Activated T-cell treated with anti-CD3 and anti-CD28 coated beads, Interleukin-2, amount 50 U/mL, for 72 hours (primary cell): ENCODE measurements at places on chromosomes 12 and 14. TPM values are rescaled to one million over a fixed set of nuclear protein-coding genes. Genes with fewer than 3 reads are reported as not detected.

- no peaks in the 10 kb centered on the region for H3K4me1 ChIP-seq
- no peak overlapping the region for H3K4me3 ChIP-seq
- H3K27ac ChIP-seq = no peak overlapping the region
- H3K27me3 ChIP-seq = no peaks in the 10 kb centered on the region
- no peak for DNase-seq
Measured at GRCh38 chr14:83561261-83561660, 1968.7 kb upstream of the FLRT2 start.

- peaks cover 74% of the 10 kb centered on the region for H3K4me1 ChIP-seq
- DNase-seq = no peak
Measured at GRCh38 chr12:51320695-51321320, 3.2 kb downstream of the BIN2 start.

DNA sequence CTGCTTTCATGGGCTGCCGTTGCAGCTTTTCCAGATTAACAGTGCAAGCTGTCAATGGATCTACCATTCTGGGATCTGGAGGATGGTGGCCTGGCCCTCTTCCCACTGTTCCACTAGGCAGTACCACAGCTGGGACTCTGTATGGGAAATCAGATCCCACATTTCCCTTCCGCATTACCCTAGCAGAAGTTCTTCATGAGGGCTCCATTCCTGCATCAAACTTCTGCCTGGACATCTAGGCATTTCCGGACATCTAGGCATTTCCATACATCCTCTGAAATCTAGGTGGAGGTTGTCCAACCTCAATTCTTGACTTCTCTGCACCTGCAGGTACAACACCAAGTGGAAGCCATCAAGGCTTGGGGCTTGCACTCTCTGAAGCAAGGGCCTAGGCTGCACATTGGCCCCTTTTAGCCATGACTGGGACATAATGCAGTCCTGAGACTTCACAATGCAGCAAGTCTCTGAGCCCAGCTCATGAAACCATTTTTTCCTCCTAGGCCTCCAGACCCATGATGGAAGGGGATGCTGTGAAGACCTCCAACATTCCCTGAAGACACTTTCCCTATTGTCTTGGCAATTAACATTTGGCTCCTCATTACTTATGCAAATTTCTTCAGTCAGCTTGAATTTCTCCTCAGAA is 863.3 kb downstream of the C12orf50 start:
- DNase-seq = no peak
- H3K27ac ChIP-seq = no peak overlapping the region
- no peaks in the 10 kb centered on the region for H3K4me1 ChIP-seq
- H3K27me3 ChIP-seq = no peaks in the 10 kb centered on the region
- H3K36me3 ChIP-seq = peaks cover 5% of the 10 kb centered on the region

- H3K36me3 ChIP-seq = no peaks in the 10 kb centered on the region
- H3K4me1 ChIP-seq = peaks cover 45% of the 10 kb centered on the region
- no peak overlapping the region for H3K4me3 ChIP-seq
- DNase-seq = no peak
- H3K27me3 ChIP-seq = no peaks in the 10 kb centered on the region
- no peak overlapping the region for H3K27ac ChIP-seq
Measured at GRCh38 chr12:92419201-92419600, 273.6 kb upstream of the BTG1 start.

DNA sequence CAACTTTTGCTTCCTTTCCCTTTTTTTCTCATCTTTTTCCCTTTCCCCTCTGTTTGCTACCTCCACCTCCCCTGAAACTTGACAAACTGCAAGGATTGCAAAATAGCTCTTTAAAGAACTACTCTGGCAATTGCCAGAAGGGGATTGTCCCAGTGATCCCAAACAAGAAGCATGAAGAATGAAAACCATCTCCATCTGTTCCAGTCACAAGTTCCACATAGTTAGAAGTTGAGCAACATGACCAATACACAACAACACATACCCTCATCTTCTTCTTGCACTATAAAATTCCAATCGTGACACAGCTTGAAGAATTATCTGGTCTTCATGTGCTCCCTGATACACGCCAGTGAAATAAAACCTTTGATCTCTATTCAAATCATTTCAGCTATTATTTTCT is 93.7 kb upstream of the USP15 start:
- no peak overlapping the region for H3K4me3 ChIP-seq
- no peak overlapping the region for H3K27ac ChIP-seq
- H3K4me1 ChIP-seq = no peaks in the 10 kb centered on the region
- H3K36me3 ChIP-seq = no peaks in the 10 kb centered on the region
- H3K27me3 ChIP-seq = no peaks in the 10 kb centered on the region
- DNase-seq = no peak

GRCh38 chr14:44960646-44961045 is 1.1 kb downstream of the KLHL28 start:
- H3K27ac ChIP-seq = peak overlapping the region; percentile 41
- peaks cover 39% of the 10 kb centered on the region for H3K4me1 ChIP-seq
- no peaks in the 10 kb centered on the region for H3K27me3 ChIP-seq
- peaks cover 5% of the 10 kb centered on the region for H3K36me3 ChIP-seq
- DNase-seq = no peak

- H3K27ac ChIP-seq = no peak overlapping the region
- H3K4me1 ChIP-seq = no peaks in the 10 kb centered on the region
- no peak overlapping the region for H3K4me3 ChIP-seq
- H3K36me3 ChIP-seq = no peaks in the 10 kb centered on the region
Measured at GRCh38 chr14:88305528-88306322, 17.3 kb downstream of the KCNK10 start.

Gene PZP
- total RNA-seq = not detected
